ENCODE measurements at places on chromosomes 13 and 19.

DNA sequence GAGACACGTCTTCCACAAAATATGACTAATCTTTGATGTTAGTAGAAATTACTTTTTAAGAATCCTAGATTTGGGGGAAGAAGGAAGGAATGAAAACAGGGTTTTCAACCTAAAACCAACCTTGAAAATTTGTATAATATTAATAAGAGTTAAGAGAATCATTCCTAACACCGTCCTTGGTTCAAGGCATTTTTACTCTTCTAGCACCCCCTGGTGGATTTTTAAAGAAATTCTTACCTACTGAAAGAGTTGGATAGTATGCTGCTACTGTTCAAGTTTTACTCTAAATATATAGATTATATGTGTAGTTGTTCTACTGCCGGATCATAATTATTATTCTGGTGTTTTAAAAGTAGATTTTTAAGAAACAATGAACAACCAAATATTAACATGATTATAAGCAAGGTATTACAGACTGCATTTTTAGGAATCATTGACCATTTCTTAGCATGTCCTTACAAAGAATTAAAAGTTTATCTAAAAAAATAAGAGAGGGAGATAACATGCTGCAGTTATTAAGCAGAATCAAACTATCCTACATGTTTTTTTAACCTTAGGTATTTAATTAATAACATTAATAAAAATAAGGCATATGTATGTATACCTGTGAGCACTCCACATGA lies 7.4 kb upstream of the SLITRK6 start:
- no peak for DNase-seq

DNA sequence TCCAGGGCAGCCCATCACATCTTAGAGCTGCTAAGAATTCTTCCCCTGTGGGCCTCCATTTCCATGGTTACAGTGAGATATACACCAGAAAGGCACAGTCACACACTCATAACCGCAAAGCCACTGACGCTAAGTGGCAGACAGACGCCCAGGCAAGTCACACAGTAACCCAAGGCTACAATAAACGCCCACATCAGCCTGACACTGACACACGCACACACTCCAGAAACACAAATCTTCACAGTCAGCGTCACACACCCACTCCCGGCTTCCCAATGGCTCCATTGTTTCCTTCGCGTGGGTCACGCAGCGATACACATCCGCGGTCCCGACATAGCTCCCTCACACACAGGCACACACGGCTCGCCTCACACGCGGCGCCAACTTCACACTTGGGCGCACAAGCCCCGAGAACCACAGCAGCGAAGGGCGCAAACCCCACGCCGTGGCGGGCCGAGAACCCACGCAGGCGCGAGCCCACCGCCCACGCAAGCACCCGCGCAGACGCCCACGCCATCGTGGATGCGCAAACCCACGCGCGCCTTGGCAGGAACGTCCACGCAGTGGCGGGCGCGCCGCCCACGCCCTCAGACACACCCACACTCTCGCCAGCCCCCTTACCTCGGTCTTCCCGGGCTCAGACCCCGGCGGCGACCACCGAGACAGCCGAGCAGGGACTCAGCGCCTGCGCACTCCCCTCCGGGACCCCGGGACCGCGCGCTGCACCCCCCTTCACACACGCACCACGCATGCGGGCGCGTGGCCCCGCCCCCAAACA lies at the start of gene ZNF667:
TSS of gene ZNF667 (minus strand) at position 695 of the 778 bp plus-strand sequence. CDS start 14,975 bp downstream, outside the sequence.
- DNase-seq: no peak

DNA sequence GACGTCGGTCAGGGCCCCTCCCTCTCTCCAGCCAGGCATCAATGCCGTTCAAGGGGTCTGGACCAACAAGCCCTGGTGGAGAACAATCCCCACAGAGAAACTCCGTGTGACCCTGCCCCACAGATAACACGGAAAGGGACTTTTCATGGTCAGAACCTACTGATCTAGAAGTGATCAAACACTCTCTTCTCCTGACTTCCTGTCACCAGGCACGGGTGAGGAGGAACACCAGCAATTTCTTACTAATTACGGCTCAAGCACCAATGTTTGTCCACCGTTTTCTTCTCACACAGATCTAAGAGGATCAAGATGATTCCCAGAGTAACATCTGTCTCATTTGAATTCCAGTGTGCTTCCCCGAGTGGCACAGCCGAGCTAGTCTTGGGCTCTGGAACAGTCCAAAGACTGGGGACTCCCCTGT lies 11.8 kb downstream of the RASA3 start:
- DNase-seq: no peak

GRCh38 chr13:104289400-104289799 lies 1223.2 kb upstream of the SLC10A2 start:
- no peak for DNase-seq

- DNase-seq: no peak
These were observed 9.8 kb upstream of the DACT3 start for GRCh38 chr19:46670813-46671212.

GRCh38 chr19:44942067-44942571 lies at the start of gene APOC4:
APOC4 (plus strand) TSS chr19:44942237; CDS start chr19:44942278, 41 bp downstream.
- DNase-seq: no peak

- no peak for DNase-seq
These were observed 47.8 kb downstream of the GADD45B start for GRCh38 chr19:2523630-2524311.

GRCh38 chr19:34232566-34233481 lies 21.5 kb upstream of the GARRE1 start:
- DNase-seq: no peak

DNA sequence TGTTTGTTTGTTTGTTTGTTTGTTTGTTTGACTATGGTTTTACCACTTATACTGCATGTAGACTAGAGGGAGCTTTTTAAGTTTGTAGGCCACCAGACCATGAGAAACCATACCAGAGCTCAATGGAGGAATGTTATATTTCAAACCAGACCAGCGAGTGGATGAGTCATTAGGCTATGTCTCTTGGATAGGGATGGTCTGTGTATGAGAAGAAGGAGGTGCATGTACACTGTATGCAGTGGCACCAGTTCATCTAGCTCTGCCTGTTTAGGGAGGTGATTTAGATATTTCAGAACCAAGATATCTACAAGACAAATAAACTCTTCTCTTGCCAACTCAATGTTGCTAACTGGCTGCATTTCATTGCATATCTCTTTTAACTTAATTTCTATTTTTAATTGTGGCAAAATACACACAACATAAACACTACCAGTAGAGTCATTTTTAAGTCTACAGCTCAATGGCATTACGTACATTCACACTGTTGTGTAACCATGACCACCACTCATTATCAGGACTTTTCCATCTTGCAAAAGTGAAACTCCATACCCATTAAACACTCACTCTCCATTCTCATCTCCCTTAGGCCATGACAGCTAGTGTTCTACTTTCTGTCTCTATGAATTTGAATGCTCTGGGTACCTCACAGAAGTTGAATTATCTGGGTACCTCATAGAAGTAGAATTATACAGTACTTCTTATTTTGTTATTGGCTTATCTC lies 29.2 kb downstream of the SYDE1 start:
- DNase-seq: no peak

DNA sequence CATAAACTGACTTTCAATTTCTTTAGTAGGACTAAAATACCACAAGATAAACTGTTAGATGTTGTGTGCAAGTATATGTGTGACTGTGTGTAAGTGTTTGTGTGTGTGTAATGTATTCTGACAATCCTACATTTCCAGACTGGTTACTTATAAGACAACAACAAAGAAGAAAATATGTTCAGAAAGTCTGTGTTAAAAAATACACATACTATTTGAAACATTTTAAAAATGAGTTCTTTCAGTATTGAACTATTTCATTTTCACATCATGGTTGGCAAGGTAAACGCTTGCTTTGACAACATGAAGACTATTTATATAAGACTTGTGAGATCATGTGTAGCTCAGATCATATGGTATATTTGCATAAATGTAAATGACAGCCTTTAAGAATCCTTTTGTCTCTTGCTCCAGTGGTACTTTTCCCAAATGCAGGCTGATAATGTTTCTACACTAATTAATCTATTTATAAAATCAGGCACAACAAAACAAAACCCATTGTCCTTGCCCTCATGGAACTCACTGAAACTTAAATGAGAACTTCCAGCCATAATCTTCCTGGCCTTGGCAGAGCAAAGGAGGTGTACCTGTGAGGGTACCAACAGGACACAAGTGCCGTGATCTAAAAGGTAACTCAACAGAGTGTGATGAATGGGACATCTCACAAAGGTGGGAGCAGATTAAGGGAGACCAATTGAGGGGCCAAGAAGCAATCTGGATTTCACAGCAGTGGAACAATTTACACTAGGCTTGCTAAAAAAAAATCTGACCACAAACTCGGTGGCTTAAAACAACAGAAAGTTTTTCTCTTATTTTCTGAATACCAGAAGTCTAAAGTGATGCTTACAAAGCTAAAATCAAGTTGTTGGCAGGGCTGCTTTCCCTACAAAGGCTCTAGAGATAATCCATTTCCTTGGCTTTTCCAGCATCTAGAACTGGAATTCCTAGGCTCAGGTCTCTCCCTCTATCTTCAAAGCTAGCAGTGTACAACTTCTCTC lies 349.0 kb downstream of the TBC1D4 start:
- no peak for DNase-seq

Measured in cortex of kidney (tissue), 1 donor.